ENCODE measurements at places on chromosomes 7 and 10. TPM values are rescaled to one million over a fixed set of nuclear protein-coding genes. Genes with fewer than 3 reads are reported as not detected.
A peak's percentile ranks its signal among the peaks of the same experiment; 100 is the strongest.

- no peak for DNase-seq
Measured at GRCh38 chr10:119665901-119666708, 14.9 kb downstream of the BAG3 start.

- no peak for DNase-seq
Measured at GRCh38 chr10:131310142-131310541, 1.4 kb downstream of the TCERG1L start.

TMEM26 gene
- polyA plus RNA-seq = 13.9 TPM

ATOH7 gene
- polyA plus RNA-seq = not detected

GRCh38 chr10:116838143-116838725 is 11.1 kb upstream of the ENO4 start:
- DNase-seq = no peak

- no peak for DNase-seq
Measured at GRCh38 chr7:47884675-47885074, 63.6 kb downstream of the PKD1L1 start.

PRRT4 gene
- polyA plus RNA-seq = 36.5 TPM

GRCh38 chr7:25386311-25386744 is 158.0 kb upstream of the NPVF start:
- peak; percentile 78 for DNase-seq

DNA sequence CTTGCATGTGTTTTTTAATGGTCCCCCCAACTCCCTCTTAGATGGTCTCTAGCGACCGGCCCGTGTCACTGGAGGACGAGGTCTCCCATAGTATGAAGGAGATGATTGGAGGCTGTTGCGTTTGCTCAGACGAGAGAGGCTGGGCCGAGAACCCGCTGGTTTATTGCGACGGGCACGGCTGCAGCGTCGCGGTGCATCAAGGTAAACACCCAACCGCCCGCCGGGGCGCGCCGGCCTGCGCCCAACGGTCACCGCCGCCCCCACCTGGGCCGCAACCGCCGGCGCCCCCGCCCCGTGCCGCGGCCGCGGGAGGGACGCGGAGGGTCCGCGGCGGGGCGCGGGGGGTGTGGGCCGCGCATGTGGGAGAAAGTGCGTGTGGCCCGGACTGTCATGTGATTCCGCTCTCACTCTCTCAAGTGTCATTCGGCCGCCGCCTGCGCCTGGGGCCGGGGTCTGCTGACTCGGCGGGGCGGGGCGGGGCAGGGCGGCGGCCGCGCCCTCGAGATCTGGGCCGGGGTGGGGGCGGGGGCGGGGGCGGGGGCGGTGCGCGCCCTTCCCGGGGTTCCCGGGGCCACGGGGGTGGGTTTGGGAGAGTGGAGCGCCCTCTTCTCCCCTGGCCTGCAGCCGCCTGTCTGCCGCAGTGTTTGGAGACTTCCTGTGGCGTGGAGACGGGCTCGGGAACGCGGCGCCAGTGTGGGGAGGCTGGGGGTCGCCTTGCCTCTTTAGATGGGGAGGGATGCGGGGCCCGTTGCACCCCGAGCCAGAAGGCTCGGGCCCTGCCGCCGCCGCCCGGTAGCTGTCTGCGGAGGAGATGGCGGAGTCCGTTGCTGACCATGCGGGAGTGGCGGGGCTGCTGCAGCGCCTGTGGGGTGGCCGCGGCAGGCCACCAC is 817 bp downstream of the MLLT10 start:
- DNase-seq = peak; percentile 51

DNA sequence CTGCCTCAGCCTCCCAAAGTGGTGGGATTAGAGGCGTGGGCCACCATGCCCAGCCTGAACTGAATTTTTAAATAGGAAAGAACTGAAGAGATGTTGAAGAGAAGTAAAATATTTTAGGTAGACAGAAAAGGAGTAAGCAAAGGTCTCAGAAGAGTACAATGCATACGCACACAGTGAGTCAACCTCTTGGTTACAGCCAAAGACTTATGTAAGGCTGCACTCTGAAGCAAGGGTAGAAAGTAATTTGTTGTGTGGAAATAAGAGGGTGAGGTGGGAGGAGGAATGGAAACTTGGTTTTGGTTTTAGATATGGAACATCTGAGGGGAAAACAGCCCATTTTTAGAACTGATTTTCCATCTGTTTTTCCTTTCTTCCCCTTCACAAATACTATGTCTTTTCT is 17.6 kb downstream of the KRIT1 start:
- DNase-seq = no peak

DNA sequence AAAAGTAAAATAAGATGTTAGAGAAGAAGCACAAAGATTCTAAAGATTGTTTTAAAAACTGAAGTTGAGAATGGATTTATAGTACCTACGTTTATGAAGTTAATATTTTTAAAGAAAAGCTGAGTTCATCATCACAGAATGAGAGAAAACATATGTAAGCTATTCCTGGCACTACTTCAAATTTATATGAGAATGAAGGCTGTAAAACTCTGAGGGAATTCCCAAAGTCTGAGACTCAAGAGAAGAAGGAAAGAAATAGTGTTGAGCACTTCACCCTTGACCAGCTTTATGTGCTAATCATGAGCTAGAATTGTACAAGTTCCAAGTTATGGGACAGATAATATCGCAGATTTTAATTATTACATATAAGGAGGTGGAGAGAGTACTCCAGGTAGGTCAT is 323.7 kb upstream of the GNAI1 start:
- DNase-seq = no peak

GRCh38 chr7:8176370-8177081 is 85.4 kb downstream of the ICA1 start:
- no peak for DNase-seq

DNA sequence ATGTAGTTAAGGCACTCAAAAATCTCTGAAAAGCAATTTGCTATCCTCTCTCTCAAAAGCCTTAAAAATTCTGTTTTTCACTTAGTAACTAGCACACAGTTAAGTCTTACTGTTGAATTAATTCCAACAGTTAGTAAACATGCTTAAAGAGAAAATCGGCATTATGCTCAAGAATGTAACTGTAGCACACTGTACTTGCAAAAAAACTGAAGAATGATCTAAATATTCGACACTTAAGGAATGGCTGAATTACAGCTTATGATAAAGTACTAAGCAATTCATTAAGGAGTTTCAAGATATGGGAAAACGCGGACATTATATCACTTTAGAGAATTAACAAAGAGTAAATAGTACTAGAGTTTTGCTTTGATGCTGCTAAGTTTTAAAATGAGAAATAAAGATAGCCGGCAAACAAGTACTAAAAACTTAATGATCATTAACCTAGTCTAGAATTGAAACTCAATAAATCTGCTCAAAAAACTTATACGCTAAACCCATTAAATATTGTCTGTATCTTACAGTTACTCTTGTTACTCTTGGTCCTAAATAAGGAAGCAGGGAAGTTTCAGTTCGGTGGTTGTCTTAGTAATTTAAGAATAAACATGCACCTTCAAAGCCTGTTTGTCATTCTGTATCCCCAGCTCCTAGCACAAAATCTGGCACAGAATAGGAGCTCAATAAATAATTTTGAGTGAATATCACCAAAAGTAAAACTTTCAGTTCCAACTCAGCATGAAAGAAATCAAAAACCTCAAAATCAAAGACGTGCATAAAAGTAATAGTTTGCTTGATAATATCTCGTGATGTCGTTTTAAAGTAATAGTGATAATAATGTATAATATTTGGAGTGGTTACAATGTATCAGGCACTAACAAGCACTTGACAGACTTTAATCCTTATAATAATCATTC is 1.2 kb downstream of the TRDMT1 start:
- no peak for DNase-seq

- no peak for DNase-seq
Measured at GRCh38 chr7:99739699-99740572, 4.9 kb upstream of the CYP3A7 start.

GRCh38 chr10:126376956-126377355 is 11.3 kb downstream of the ADAM12 start:
- no peak for DNase-seq

- DNase-seq = no peak
Measured at GRCh38 chr7:134779741-134780065, 269 bp downstream of the CALD1 start.

- DNase-seq = no peak
Measured at GRCh38 chr7:107029061-107029763, 15.3 kb upstream of the PRKAR2B start.

DNA sequence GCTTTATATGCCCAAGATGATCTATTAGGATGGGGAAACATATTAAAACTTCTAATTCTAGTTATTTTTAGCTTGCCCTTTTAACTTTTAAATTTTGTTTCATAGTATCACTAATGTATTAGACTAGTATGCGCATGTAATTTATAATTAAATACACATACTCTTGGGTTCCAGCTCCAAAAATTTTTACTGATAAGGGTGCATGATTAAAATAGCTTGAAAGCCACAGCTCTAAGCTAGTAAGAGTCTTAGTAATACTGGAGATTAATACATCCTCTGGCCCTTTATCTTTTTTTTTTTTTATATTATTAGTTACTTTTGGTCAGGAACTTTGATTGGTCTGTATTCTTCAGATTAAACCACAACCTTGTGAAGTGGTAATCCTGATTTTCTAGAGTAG is 53.6 kb downstream of the ATXN7L1 start:
- DNase-seq = no peak

DNA sequence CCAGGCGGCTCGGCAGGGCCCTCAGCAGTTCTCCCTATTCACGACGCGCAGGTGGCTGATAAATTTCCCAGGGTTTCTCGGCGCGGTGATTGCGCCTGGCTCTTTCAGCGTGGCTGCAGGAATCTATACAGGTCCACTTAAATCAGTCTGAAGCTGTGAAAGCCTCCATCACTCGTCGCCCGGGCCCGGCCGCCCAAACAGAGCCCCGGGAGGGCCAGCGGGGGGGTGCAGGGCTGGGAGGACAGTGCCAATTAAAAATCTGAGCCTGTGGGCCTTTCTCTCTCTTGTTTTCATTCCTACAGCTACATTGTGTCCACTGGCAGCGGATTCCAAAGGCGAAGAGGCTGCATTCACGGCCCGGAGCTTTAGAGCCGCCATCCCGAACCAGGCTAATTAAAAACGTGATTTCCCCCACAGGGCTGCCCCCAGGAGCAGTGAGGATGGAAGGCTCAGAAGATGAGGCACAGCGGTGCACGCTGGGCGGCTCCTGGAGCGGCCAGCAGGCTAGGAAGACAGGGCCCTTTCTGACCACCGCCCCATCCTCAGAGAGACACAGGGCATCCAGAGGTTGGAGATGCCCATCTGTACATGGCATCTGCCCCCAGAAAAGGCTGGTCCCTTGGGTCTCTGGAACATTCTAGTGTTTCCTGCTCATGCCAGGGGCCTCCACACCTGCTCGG is 100.7 kb downstream of the FAM53B start:
- DNase-seq = no peak

GRCh38 chr10:62183442-62183841 is 85.2 kb downstream of the RTKN2 start:
- DNase-seq = no peak

DNA sequence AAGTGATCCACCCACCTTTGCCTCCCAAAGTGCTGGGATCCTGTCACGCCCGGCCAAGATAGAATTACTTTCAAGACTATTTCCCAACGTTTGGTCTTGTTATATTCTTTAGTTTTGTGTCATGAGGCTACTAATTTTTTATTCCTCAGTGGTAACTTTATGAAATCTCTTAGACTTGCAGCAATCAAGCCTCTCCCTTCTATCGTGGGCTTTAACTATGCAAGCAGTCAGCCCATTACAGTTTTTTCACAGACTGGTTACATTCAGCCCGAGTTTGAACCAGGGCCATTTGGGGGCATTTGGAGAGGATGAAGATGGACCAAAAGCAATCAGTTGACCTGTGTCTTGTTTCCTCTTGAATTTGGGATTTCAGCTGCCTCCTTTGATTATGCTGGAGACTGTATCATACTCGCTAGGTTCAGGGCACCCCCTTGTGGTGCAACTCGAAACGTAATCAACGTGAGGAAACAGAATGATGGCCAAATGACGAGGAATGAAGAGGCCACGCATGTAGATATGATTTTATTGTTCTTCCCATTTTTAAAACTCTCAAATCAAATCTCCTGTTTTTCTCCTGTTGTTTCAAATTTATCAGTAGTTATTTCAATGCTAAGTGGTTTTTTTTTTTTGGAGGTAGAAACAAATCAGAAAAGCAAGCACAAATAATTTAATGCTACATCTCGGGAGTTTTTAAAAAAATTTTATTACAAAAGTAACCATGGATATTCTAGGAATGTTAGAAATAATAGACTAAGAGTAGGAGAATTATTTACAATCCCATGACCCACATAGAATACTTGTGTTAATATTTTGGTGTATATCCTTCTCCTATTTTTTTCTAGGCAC is 151.6 kb downstream of the KIAA1217 start:
- DNase-seq = peak; percentile 82

TUBAL3 gene
- polyA plus RNA-seq = 6.0 TPM

DNA sequence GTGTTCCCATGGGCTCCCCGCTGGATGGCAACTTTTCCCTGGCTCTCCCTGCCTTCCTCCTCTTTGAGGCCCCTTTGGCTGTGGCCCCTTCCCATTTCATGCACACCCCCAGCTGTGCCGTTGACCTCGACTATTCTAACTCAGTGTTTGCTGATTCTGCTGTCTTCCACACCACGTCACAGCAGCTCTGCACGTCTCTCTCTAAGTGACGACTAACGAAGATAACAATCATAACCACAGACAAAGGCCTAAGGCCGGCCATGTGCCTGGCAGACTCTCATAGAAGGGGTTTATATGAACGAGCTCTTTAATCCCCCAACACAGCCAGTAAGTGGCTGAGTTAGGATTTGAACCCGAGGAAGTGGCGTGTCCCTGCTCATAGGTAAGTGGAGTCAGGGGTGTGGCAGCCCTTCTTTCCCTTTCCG is 151.5 kb upstream of the SHH start:
- DNase-seq = no peak

KIF5B gene
- 118 TPM for polyA plus RNA-seq

DNA sequence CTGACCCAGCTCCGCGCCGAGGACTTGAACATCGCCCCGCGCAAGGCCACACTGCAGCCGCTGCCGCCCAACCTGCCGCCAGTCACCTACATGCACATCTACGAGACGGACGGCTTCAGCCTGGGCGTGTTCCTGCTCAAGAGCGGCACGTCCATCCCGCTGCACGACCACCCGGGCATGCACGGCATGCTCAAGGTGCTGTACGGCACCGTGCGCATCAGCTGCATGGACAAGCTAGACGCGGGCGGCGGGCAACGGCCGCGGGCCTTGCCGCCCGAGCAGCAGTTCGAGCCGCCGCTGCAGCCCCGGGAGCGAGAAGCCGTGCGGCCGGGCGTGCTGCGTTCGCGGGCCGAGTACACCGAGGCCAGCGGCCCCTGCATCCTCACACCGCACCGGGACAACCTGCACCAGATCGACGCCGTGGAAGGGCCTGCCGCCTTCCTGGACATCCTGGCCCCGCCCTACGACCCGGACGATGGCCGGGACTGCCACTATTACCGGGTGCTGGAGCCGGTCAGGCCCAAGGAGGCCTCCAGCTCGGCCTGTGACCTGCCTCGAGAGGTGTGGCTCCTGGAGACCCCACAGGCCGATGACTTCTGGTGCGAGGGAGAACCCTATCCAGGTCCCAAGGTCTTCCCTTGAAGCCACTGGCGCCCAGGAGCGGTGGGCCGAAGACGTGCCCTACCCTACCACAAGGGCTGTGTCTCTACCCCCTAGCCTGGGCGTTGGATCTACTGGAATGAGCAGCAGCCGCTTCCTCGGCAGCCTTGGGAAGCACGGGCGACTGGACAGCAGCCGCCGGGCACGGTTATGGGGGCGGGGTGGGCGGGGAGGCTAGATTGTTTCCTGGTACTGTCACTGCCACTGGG is 945 bp downstream of the ADO start:
- DNase-seq = peak; percentile 21

Measured in muscle of arm (tissue), 14 donors.